SJSA1 (cell line): ENCODE measurements at places on chromosomes 16 and 17.

- no peak for DNase-seq
Measured at GRCh38 chr16:55810451-55810961, 22.4 kb downstream of the CES1 start.

GRCh38 chr17:50613007-50613992 is 21.4 kb upstream of the ABCC3 start:
- DNase-seq: no peak

DNA sequence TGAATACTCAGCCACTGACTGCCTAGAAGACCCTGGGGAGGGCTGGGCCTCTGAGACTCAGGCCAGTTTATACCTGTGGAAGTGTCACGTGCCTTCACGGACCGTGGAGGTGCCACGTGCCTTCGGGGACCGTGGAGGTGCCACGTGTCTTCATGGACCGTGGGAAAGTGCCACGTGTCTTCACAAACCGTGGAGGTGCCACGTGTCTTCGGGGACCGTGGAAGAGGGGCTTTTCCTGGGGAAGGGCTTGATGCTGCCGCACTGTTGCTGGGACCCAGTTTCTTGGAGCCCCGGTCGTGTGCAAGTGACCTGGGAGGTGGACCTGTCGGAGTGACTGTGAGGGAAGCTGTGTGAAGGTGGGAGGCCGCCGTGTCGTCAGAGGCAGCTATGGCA is 166.2 kb downstream of the BANP start:
- DNase-seq: no peak

- no peak for DNase-seq
Measured at GRCh38 chr16:86338403-86339115, 171.8 kb upstream of the FOXF1 start.

- DNase-seq: no peak
Measured at GRCh38 chr17:64497565-64498035, 746 bp upstream of the POLG2 start.

- DNase-seq: no peak
Measured at GRCh38 chr17:80584176-80584905, 39.7 kb downstream of the RPTOR start.

- DNase-seq: no peak
Measured at GRCh38 chr16:11651796-11652195, 16.5 kb upstream of the SNN start.
